ENCODE measurements at places on chromosomes 3 and 15.
A peak's percentile ranks its signal among the peaks of the same experiment; 100 is the strongest.

- DNase-seq: no peak
Observed at GRCh38 chr3:122942239-122942638, 85.3 kb downstream of the SEMA5B start.

- DNase-seq: no peak
Observed at GRCh38 chr3:186775999-186776398, 7.4 kb upstream of the EIF4A2 start.

DNA sequence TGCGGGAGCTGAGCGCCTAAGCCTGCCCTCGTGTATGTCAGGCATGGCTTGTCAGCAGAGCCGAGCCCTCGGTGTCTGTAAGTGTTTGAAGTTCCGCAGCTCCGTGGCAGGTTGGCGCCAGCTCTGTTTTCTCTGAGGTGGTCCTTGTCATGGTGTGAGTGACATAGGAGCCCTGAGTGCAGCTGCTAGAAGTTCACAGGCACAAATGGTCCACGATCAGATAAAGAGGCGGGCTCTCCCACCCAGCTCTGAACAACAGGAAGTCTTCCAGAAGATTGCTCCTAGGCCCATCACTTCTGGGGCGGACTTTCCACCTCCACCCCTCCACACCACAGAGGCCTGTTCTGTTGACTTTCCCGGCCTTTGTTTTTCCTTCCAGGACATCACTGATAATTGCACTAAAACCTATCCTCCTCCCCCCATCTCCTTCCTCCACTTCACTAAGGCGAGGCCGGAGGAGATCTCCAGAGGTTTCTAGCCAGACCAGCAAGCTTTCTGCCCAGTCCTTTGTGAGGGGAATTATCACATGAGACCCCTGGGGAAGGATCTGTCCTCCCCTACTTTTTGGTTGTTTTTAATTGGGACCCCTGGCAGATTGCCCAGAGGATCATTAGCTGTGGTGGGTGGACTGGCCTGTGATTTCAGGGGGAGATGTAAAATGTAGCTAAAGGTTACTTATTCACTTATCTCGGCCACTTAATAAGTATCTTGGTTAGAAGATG lies 19.9 kb downstream of the ITPR1 start:
- no peak for DNase-seq

- no peak for DNase-seq
Observed at GRCh38 chr3:58563386-58564035, 13.7 kb downstream of the FAM107A start.

DNA sequence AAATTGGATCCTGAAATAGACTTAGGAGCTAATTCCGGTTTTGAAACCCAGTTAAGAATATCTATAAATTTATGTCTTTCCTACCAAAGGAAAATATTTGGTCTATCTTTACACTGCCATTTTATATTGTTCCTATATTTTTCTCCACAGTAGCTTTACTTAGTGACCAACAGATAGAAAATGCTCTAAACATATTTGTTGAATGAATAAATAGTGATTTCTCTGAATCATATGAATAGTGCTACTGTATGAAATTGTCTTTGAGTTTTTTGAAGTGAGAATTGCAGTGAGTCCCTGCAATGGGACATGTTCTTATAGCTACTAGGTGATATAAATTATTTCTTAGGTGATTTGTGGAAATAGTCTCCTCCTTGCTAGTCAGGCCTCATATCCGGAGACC lies 18.5 kb upstream of the EID1 start:
- DNase-seq: no peak

DNA sequence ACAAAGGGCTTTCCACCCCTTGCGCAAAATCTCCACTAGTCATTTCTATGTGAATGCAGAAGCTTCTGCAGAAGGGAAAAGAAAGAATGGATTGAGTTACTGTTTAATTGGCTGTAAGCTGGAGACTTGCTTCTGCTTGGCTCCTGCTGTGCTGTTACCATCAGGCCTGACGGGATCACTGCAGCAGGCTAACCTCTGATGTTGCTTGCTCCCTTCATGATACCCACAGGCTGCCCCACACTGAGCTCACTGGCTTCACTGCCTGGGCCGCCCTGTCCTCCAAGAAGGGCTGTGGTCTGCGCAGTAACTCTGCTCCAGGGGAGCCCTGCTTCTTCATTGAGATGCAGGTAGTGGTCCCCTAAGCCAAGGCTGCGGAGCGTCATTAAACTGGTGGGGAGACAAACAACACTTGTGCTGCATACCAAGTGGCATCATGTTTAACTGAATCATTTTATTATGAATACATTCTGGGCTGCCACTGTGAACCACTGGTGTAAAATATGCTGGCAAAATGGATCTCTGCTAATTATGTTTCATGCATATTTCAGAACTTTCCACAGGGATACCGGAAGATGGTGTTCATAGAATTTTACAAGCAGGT lies 78.6 kb downstream of the WDR49 start:
- DNase-seq: no peak

- no peak for DNase-seq
Observed at GRCh38 chr3:127646501-127647046, 17.6 kb downstream of the PODXL2 start.

DNA sequence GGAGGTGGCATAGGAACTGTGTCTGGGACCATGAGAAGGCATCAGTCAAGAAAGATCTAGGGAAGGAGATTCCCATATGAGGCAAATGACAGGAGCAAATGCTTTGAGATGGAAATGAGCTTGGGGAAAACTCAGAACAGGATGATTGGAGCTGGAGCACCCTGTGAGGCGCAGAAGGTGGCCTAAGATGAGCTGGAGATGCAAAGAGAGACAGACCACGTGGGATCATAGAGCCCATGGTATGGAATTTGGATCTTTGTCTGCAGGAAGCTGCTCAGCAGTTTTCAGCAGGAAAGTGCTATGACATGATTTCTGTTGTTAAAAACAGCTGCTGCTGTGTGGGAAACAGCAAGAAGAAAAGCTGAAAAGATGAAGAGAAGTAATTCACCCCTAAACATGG lies 310.6 kb downstream of the MAGI1 start:
- no peak for DNase-seq

- DNase-seq: no peak
Observed at GRCh38 chr15:27956285-27956684, 142.8 kb downstream of the OCA2 start.

DNA sequence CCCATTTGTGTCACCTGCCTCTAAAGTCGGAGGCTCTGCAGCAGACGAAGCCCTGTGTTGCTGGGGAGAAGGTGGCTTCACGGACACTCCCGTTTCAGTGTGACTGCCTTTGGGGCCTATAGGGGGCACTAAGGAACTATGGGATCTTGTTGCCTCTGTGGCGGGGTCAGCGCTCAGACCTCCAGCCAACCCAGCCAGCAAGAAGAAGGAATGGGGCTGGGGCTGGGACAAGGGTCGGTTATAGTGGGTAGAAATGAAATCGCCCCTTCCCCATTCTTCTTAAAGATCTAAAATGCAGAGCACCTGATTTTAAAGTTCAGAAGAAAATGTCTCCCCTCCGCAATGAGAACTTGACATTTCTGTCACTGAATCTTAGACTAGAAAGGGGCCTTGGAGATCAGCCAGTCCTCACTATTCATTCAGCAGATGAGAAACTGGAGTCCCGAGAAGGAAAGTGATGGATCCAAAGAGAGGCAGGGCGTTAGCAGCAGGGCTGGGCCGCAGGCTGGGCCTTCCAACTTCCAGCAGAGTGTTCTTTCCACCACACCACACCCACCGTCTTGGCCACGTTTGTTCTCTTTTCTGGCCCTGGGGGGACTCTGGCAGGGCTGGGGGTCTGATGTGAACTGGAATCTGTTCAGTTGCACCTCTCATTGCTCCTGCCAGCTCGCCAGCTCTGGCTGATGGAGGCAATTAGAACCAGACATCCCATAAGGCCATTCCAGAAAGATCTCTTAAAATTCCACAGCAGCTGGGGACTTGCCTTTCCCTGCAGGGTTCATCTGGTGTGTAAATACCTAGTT lies 195.4 kb downstream of the OPA1 start:
- DNase-seq: peak; percentile 74
